ENCODE measurements at places on chromosomes 2 and 18.

DNA sequence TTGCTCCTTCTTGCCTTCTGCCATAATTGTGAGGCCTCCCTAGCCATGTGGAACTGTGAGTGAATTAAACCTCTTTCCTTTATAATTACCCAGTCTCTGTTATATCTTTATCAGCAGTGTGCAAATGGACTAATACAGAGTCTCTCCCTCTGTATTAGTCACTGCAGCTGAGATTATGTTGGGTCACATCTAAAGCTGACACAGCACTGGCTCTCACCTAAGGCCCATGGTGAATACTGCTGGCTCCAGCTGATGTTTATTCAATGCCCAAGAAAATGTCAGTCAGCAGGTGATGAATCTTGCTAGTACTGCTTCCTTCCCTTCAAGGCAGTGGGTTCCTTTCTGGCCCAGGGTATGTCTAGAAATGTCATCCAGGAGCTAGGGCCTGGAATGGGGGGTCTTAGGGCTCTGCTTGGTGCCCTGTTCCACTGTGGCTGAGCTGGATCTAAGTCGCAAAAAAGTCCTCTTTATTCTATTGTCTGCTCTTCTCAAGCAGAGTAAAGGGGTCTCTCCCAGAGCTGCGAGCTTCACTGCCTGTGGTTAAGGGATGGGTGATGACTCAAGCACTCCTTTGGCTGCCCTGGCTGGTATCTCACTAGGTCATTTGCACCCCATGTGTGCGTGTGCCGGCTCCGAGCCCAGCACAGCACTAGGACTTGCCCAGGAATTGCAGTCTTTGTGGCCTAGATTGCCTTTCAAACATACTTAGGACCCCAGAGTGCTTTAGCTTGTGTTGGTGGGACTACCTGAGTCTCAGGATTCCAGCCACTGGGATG, 29.9 kb downstream of the PPP1R1C start:
- DNase-seq = no peak

- no peak for DNase-seq
Measured at GRCh38 chr2:27708666-27709065, 45.0 kb downstream of the SLC4A1AP start.

DNA sequence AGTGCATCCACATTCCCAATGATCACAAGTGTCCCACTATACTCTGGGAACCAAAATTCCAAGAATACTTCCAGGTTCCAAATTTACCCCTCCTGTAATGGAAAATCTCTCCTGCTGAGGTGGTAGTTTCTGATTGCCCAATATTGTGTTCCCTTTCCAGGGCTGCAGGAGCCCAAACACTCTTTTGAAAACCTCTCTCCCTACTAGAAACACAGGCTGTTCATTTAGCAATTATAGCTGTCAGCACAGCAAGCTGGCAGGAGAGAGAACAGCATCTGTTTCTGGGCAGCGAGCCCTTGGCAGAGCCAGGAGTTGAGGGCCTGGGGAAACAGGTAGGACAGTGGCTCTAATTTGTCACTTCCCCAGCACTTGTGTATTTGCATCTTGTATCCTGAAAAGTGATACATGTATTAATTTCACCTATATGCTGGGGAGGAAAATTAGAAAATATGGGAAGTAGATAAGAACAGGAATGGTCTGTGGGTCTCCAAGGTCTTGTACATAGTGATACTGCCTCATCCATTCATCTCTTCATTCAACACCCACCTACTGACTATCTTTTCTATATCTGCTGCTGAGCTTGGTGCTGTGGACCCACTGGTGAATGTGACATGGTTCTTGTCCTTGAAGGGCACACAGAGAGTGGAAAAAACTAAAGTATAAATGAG, 16.9 kb upstream of the PAIP2B start:
- DNase-seq = no peak

GRCh38 chr2:112793449-112793978, 9.2 kb upstream of the IL1A start:
- no peak for DNase-seq

GRCh38 chr2:45003579-45004551, 5.4 kb downstream of the SIX2 start:
- no peak for DNase-seq

DNA sequence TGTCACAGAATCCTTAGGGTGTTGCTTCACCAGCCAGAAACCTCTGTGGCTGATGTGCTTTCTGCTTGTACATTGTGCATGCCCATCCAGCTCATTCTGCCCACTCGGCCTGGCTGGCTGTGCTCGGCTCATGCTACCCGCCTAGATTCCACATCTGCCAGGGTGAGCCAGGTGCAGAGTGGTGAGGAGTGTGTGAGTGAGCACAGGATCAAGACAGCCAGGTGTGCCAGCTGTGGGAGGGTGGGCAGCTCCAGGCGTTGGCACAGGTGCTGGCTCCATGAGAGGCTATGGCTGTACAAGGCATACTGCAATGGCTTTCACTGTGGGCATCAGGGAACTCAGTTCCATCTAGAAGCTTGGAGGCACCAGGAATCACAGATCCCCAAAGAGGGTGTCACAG, 1321.8 kb upstream of the CRIM1 start:
- DNase-seq = no peak

DNA sequence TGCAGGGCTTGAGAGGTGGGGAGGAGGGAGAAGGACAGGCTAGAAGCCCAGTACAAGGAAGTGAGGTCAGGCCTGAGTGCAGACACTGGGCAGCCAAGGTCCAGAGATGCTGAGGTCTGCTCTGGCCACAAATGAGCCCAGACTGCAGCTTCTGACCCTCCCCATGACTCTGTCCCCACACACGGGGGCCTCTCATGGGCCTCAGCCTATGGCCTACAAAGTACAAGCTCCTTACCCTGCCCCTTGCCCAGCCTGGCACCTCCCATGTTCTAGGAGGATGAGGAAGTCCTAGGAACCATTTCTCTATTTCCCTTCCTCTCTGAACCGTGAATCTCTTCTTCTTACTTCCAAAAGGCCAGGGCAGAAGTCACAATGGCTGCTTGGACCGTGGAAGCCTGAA, 193.8 kb downstream of the ANKRD30B start:
- DNase-seq = no peak

GRCh38 chr2:227117027-227117426, 47.0 kb downstream of the COL4A4 start:
- no peak for DNase-seq

Measured in CD4-positive, alpha-beta T cell treated with Interleukin-6 at 100 ng/mL for 8 hours (primary cell).